ENCODE measurements at places on chromosomes 11 and 22.

DNA sequence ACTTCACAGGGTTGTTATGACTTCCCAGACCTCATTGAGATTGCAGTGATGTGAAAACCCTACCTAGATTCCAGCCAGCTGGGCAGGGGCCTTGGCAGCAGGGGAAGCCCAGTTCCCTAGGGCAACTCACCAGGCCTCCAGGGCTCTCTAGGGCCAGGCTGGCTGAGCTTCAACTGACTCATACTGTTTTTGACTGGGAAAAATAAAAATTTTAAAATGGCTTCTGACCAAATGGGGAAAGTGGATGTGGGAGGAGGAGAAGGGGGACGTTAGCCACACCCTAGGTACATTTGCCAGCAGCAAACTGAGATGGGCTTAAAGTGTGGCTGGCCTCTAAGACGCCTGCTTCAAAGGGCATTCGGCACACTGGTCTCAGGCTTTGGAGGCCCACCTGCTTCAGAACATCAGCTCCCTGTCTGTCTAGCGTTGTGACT lies 39.0 kb downstream of the BMAL1 start:
- no peak for DNase-seq

DNA sequence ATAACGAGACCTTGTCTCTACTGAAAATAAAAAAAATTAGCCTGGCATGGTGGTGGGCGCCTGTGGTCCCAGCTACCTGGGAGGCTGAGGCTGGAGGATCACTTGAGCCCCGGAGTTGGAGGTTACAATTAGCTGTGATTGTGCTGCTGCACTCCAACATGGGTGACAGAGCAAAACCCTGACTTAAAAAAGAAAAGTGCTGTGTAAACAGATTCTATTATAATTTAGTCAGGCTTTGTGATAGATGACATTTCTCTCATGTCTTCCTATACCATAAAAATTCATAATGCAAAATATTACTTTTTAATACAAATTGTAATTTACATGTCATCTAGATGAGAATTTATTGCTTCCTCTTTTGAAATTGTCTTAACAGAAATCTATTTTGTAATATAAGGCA lies 94.1 kb downstream of the MTMR3 start:
- DNase-seq: no peak

GRCh38 chr11:12922980-12923507 lies 86.1 kb upstream of the RASSF10 start:
- no peak for DNase-seq

GRCh38 chr11:2555336-2555735 lies 110.5 kb downstream of the KCNQ1 start:
- no peak for DNase-seq

- no peak for DNase-seq
Observed at GRCh38 chr11:132610216-132610615, 922.1 kb downstream of the OPCML start.

- no peak for DNase-seq
Observed at GRCh38 chr22:30905696-30906341, 62.8 kb downstream of the MORC2 start.
